ENCODE measurements at places on chromosomes 12 and 14.

- DNase-seq, result no peak
Measured at GRCh38 chr12:88895634-88896033, 315.4 kb upstream of the KITLG start.

DNA sequence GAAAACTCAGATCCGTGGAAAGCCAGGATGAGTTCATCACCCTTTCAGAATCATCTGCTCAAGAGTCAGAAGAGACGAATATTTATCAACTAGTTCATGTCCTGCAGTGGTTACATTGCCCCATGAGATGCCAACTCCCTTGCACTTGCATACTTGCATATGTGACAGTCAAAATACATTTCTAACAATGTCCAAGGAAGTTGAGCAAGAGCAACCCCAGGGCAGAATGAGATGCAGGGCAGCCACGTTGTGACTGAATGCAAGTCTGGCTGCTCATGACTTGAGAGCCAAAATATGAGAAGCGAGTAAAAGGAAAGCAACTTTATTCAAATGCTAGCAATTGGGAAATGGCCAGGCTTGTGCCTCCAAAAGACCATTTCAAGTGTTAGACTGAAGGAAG lies 23.6 kb upstream of the UTP20 start:
- no peak for DNase-seq

DNA sequence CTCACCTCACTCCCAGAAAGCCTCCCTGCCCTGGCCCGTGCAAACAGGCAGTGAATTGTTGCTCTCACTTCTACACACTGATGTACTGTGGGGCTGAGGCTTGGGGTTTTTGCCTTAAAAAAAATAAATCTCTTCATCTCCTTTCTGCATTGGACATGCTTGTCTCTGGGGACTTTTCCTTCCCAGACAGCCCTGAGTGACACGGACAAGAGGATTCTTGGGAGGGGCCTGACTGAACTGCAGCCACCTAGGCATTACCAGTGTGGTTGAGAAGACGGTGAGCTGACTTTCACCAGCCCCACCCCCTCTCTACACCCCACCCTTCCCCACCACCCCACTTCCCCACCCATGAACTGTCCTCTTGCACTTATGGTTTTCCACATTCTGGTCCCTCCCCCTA lies 51.6 kb upstream of the PARP11 start:
- DNase-seq, result no peak

DNA sequence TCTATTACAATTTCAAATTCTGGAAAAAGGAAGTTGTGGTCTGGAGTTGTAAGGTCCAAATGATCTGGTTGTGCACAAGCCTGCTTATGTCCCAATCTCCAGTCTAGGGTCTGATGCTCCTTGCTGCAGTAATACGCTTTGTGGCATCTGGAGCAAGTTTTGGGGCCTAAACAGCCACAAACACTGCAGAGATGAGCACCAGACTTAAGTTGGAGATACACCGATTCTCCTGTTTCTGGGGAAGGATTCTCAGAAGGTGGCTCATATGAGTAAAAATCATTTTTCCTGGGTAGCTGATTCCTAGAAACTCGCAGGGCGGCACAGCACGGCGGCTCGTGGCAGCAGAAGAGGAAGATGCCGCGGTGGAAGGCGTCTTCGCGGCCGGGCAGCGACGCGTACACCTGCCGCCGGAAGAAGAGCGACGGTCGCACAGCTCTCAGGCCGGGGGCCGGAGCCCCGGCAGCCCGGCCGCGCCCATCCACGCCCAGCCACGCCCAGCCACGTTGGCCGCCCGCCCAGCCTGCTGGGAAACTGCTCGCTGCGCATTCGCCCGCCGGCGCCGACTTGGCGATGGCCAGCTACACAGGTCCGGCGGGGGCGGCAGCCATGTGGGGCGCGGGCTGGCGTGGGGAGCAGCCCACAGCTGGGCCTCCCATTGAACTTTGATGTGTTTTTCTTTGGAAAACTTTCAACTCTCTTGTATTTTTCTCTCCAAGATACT lies 129.0 kb downstream of the ASCL4 start:
- DNase-seq, result no peak

DNA sequence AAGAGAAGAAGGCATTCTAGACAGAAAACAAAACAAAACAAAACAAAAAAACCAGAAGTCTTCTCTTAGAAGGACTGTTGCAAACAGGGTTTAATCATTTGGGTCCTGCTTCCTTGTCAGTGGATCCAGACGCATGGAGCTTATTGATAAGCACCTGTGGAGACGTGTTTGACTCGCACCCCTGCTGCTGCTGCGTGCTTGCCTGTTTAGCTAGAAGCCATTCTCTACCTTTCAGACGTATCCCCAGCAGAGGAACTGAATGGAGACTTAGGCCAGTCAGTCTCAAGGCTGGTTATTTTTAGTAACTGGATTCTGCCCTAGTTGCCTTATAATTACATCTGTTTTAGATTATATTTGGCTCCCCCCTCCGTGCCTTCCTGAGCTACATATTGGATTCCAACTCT lies 186.1 kb upstream of the EEA1 start:
- DNase-seq, result no peak

Data from CD4-positive, alpha-beta T cell treated with Interleukin-6 at 100 ng/mL for 8 hours (primary cell).